Dorsolateral prefrontal cortex (tissue), 122 donors: ENCODE measurements at places on chromosomes 7 and 10. TPM values are rescaled to one million over a fixed set of nuclear protein-coding genes. Genes with fewer than 3 reads are reported as not detected.
A peak's percentile ranks its signal among the peaks of the same experiment; 100 is the strongest.

GRCh38 chr7:112204499-112205342 is 1.5 kb downstream of the DOCK4 start:
- no peak for DNase-seq

DNA sequence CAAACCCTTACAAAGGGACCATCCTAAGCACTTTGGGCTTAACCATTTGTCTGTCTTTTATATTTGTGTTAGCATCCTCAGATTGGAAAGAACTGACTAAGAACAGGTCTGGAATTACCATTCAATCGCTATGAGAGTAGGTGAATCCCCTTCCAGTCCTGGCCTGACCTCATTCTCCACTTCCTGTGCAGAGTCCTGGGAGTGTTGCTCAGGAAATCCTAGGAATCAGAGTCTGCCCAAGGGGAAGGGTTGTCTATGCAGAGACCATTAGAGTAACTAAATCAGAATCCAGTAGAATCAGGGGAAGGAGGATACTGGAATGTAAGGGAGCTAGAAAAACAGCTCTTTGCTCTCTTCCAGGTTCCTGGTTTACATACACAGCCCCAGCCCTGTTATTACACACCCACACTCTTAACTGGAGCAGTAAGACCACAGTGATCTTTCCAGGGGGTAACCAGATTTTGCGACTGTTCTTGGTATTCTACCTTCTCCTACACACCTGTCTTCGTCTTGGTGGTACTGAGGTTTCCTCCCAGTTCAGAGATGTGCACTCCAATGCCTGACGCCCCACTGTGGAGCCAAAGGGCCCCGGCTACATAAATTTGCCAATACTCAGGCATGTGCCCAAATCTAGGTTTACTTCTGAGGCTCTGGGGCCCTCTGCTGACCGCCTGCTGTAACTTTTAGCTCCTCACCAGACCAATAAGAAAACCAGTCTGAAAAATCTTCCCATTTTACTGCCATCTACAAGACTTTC is 103.7 kb downstream of the RNF216 start:
- peak; percentile 70 for DNase-seq

- DNase-seq = no peak
Measured at GRCh38 chr10:17883621-17884020, 68.1 kb upstream of the SLC39A12 start.

DNA sequence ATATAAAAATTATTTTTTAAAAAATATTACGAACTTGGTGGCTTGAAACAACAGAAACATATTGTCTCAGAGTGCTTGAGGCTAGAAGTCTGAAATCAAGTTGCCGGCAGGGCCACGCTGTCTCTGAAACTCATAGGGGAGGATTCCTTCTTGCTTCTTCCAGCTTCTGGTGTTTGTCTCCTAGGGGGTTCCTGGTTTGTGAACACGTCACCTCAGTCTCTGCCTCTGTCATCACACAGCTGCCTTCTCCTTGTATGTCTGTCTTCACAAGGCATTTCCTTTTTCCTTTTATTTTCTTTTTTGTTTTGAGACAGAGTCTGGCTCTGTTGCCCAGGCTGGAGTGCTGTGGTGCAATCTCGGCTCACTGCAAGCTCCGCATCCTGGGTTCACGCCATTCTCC is 12.7 kb upstream of the SNX8 start:
- DNase-seq = no peak

- no peak for DNase-seq
Measured at GRCh38 chr7:1933066-1933750, 263.1 kb downstream of the ELFN1 start.

- no peak for DNase-seq
Measured at GRCh38 chr7:42833411-42833810, 78.5 kb downstream of the C7orf25 start.

DNA sequence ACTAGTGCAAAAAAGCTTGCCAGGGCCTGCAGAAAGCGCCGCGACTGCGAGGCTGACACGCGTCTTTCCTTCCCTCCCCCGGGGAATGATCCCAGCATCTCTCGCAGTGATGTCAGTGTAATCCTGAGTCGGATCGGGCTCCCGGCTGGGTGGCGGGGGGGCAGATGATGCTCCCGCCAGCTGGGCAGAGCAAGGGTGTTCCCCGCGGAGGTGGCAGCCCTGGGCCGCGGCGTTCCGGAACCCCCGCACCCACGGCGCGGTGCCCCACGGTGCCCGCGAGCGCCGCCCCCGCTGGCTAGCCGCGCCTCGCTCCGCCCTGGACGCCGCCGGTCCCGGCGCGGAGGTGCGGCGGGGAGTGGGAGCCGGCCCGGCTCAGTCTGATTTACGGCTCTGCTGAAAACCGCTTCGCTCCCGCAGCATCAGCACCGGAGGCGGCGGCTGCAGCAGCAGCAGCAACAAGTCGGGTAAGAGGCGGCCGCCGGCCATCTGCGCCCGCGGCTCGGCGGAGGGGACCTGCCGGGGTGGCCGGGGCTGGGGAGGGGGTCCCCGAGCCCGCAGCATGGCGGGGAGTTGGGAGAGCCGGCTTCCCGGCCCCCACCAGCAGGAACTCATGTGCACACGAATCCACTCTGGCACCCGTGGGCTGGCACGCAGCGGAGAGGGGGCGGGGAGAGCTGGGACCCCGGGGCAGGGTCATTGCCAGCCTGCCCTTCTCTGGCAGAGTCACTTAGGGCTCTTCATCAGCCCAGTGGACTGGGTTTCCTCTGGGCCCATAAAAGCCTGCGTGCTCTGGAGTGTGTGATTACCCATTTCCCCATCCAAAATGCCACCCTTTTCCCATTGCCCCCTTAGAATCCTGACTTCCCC is at the start of gene ZNF365:
Gene ZNF365, plus strand, starts transcription at position 375 of the 867 bp plus-strand sequence. CDS start 1,825 bp downstream, outside the sequence.
- DNase-seq = peak; percentile 80

DNA sequence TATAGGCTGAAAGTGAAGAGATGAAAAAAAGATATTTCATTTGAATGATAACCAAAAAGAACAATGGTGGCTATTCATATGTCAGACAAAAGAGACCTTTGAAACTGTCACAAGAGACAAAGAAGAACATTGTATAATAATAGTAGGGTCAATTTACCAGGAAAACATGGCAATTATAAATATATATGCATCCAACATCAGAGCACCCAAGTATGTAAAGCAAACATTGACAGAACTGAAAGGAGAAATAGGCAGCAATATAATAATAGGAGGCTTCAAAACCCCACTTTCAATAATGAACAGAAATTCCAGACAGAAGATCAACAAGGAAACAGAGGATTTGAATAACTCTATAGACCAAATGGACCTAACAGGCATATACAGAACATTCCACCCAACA is 876.2 kb downstream of the GRID1 start:
- DNase-seq = no peak

DNA sequence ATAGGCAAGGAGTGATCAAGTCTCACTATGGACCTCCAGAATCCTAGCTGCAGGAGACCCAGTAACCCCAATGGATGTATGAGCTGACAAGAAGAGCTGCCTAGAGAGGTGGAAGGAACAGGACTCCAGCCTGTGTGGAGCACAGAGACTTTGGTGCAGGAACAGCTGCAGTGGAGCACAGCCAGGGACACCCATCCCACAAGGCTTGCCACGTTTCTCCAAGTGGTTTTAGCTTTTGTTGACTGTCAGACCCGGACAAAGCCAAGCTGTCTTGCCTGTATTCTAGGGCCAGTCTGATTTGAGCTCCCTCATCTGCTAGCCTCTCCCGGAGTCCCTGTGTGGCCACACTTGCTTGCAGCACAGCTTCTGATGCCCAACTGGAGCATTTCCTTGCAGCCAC is 224.7 kb downstream of the CHRM2 start:
- DNase-seq = no peak

DNA sequence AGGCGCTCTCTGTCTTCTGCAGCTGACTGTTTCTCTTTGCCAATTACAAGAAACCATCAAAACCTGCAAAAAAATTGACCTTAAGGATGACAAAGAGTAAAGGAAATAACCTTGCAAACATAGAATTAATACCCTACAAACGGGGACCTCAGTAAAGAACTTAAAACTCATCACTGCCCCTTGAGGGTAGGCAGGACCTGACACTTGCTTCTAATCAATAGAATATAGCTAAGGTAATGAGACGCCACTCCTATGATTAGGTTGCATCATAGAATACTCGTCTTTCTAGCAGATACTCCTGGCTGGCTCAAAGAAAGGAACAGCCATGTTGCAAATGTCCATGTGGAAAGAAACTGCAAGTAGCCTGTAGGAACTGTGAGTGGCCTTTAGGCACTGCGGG is 140.0 kb downstream of the XPNPEP1 start:
- DNase-seq = no peak

DNA sequence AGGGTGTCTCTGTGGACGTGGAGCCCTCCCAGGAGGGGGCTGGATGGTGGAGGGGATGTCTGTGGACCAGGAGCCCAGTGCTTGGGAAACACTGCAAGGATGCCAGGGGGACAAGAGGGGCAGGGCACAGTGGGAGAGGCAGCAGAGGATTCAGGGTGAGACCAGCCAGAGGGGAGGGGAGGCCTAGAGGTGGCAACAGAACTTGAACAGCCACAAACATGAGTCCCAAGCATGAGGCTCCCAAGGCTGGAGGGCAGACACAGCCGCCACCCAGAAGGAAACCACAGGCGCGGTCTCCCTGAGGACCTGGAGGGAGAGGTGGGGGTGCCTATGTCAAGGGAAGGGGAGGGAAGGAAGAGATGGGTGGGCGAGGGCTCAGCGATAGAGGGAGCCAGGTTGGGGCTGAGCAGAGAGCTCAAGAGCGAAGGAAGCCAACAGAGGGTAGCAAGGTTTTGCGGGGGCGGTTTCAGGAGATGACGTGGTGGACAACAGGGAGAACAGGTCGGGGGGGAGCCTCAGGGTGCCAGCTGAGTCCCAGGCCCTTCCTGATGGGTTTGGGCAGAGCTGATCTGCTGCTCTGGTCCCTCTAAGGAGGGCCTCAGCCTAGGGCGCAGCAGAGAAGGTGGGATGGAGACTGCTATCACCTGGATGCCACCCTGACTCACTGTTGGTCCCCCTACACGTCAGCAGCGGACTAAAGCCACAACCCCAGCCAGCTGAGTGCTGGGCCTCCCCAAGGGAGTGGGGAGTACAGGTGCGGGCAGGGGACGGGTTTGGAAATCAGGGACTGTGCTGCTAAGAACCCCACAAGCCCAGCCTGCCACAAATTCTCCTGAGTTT is 6.7 kb upstream of the PILRA start:
- peak; percentile 18 for DNase-seq

- DNase-seq = no peak
Measured at GRCh38 chr10:14416308-14416700, 85.6 kb upstream of the FRMD4A start.

IL6 gene
- 6.6 TPM for total RNA-seq

BTBD16 gene
- 2.1 TPM for total RNA-seq

RBP3 gene
- not detected for total RNA-seq

ZNF503 gene
- total RNA-seq = 10.6 TPM

KCND2 gene
- 37.4 TPM for total RNA-seq

CALN1 gene
- total RNA-seq = 29.8 TPM
